Stimulated activated CD4-positive, alpha-beta T cell treated with anti-CD3 and anti-CD28 coated beads, Interleukin-15, amount 100 ng/mL, for 1 hour (primary cell): ENCODE measurements at places on chromosomes 7 and 10.

- DNase-seq = no peak
These were observed 89.3 kb downstream of the ZMYND11 start for GRCh38 chr10:224571-224970.

DNA sequence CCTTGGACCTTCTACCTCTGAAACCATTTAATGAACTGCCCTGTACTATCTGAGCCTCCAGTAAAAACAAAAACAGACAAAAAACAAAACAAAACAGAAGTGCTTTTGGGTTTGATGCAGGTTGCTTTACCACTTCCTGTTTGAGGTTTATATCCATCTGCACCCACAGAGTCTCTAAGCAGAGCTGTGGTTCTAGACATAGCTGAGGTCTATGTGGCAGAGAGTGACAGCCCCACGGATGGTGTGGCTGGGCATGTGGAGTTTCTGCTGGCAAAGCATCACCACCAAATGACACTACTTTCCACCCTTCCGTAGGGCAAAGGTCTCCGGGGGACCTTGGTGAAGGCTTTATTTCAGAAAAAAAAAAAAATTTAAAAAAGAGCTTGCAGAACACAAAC lies 754.2 kb downstream of the GRID1 start:
- DNase-seq = no peak

DNA sequence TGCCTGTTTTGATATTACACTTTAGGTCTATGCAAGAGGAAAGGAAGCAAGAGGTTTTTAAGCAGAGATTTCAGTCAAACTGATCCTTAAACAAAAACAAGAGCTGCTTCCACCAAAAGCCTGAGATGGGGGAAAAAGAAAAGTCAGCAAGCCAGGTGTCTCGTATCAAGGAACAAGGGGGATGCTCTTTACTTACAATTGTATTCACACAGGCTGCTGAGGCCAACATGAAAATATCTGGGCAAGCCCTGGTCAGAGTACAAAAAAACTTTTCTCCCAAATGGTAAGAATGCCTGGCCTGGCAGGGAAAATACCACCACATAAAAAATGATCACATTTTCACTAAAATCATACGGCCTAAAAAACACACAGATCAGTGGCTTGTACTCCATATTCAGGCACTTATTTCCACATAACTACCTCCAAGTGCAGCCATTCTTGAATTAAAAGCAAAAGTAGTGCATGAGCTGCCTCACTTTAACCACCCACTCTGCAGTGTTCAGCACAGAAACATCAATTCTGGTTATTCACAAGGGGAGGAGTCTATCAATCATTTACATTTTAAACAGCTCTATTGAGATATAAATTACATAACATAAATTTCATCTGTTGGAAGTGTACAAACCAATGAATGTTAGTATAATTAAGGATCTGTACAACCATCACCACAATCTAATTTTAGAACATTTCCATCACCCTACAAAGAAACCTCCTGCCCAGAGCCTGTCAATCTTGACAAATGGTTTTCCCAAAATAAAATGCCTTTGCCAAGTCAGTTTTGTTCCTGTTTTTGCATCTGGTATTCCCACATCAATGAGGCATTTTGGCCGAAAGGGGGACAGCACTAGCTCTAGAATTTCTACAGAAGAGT lies 70.2 kb downstream of the GRB10 start:
- DNase-seq = no peak

GRCh38 chr10:50999163-50999562 lies 75.1 kb upstream of the PRKG1 start:
- DNase-seq = no peak

DNA sequence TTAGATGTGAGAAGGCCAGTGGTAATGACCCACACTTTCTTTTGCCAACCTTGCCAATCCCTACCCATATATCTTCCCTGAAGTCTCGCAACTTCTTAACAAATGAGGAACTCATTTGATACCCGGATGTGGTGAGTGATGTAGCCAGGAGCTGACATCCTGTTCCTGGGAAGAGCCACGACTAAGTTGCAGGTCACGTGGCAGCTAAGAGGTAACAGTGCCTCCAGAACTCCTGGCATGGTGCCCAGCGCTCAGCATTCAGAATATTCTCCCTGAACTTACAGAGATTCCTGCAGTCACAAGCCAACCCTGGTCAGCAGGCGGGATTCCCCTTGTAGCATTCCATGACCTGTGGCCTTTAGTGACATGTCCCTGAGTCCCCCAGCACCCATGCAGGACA lies 282.5 kb downstream of the GALNT17 start:
- DNase-seq = no peak

DNA sequence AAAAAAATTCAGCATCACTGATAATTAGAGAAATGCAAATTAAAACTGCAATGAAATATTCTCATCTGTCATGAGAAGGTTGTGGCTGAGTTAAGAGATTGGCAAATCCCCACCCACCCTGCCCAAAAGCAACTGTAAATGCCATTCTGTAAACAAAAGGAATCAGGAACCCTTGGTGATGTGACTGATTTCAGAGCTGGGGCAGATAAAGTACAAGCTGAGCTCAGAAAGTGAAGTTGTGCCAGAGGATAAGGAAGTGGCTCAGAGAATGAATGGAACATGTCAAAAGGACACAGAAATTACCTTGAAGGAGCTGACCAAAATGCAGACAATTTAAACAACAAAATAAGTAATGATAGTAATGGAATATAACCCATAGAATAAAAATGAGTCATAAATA lies 32.7 kb upstream of the ARMS2 start:
- no peak for DNase-seq

GRCh38 chr10:103695584-103696005 lies 159.8 kb downstream of the SH3PXD2A start:
- no peak for DNase-seq

DNA sequence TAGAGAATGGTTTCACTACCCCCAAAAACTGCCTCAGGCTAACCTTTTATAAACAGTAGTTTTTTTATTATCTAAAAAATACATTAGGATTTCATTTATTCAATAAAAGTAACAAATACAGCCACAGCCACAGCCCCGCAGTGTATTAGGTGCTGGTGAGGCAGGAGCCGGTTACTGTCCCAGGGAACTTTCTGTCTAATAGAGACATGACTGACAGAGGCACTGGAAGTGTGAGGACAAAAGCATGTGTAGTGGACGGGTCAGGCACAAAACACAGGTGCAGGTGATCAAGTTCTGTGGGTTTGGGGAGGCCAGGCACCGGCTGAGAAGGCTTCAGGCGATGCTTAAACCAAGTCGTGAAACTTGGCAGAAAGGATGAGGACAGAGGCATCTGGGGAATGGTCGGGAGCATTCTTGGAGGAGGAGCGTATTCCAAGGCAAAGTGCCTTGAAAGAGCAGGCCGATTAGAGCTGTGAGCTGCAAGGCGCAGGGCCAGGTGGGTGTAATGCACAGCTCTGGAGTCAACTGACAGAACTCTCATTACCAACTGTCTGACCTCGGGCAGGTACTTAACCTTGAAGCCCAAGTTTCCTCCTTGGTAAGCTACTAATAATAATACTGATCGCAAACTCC lies 138.2 kb downstream of the USP6NL start:
- DNase-seq = no peak

DNA sequence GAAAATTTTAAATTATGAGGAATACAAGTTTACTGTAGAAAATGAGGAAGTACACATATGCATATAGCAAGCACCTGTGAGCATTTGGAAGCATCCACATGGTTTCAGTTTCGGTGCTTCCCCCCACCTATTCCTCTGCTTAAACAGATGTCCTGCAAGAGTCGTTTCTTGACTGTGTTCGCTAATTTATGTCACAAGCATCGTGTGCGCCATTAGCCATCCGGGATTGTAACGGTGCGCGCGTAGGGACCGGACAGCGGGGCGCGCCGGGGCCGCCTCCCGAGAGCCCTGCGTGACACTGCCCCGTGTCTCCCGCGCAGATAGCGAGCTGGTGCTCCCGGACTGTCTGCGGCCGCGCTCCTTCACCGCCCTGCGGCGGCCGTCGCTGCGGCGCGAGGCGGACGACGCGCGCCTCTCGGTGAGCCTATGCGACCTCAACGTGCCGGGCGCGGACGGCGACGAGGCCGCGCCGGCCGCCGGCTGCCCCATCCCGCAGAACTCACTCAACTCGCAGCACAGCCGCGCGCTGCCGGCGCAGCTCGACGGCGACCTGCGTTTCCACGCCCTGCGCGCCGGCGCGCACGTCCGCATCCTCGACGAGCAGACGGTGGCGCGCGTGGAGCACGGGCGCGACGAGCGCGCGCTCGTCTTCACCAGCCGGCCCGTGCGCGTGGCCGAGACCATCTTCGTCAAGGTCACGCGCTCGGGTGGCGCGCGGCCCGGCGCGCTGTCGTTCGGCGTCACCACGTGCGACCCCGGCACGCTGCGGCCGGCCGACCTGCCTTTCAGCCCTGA lies 90.9 kb downstream of the NEURL1 start:
- DNase-seq = peak; percentile 47

- no peak for DNase-seq
These were observed 97.8 kb downstream of the ELAPOR2 start for GRCh38 chr7:86961686-86962085.

DNA sequence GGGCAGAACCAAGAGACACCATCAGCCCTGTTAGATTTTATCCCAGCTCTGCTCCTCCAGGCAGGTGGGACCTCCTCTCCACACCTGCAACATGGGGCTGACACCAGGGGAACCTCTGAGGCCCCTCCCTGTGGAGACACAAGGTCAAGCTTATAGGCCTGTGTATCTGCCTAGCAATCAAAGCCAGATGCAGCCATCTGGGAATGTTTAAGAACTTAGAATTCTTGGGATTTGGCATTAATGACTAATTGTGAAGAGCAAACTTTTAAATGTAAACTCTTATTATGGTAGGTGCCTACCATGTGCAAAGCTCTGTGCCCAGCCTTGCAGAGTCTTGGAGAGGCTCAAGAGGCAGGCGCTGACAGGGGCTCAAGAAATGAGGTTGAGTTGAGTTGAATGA lies 52.1 kb downstream of the TBATA start:
- DNase-seq = no peak

DNA sequence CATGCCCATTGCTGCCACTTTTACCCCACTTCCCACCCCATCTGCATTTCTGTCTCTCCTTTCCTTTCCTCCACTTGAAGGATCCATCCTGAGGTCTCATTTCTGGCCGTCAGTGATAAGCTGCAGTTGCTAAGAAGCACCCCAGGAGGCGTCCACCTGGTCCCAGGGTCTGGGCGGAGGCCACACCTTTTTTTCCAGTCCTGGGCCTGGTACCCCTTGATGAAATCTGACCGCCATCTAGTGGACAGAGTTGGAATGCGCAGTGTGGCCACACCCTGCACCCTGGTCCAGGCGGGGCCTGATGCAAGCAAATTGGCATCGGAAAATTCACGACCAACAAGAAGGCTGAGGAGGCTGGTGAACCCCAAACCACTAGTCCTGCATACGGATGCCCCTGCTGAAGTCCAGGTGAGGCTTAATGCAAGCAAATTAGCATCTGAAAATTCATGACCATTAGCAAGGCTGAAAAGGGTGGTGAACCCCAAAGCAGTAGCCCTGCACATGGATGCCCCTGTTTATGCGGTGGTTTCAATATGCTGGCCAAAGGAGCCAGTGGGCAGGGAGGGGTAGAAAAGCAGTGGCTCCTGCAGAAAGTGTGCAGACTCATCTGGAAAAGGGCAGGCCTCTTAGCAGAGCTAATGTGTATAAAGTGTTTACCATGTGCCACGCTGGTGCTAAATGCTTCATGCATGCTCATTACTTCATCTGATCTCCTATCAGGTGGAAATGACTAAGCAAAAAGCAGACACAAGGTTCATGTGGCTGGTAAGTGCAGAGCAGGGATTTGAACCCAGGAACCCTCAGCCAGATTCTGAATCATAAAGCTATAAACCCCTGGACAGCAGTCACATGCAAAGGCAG lies 43.2 kb downstream of the GPAM start:
- DNase-seq = peak; percentile 43

GRCh38 chr7:109930049-109930448 lies 1160.9 kb upstream of the LRRN3 start:
- DNase-seq = no peak

DNA sequence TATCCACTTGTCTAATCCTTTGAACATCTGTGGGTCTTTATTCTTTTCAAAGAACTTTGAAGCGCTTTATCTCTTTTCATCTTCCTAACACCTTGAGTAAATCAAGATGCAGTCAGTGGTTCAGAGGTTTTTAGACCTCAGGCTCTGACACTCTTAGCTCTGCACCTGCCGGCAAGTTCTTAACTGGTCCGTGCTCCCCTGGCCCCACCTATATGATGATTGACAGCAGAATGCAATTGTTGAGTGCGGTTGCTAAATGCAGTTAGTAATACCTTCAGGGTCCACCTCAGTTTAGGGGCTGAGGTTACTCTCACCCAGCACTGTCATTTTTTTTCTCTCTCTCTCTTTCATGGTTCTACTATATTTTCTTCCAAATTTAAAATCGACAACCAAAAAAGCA lies 854.2 kb upstream of the AUTS2 start:
- DNase-seq = no peak
